LoVo (cell line): ENCODE measurements at places on chromosomes 6 and 20.

DNA sequence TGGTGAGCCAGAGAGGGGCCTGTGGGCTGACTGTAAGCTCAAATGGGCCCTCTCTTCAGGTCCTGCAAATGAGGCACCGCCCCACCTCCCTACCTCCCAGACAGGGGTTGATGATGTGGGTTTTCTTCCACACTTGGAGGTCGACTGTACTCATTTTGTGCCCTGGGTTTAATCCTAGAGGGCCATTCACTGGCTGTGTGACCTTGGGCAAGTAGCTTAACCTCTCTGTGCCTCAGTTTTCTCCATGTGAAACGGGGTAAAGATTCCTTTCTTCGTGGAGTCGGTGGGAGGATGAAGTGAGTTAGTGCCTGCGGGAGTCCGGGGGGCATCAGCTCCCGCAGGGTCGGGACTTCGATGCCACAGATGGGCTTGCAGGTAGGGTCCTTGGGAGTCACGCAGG is 23.9 kb downstream of the ZBP1 start:
- no peak for DNase-seq

- no peak for DNase-seq
These were observed 42.0 kb upstream of the PXDC1 start for GRCh38 chr6:3793545-3793944.

- no peak for DNase-seq
These were observed 850.5 kb upstream of the GJE1 start for GRCh38 chr6:141282263-141282662.

DNA sequence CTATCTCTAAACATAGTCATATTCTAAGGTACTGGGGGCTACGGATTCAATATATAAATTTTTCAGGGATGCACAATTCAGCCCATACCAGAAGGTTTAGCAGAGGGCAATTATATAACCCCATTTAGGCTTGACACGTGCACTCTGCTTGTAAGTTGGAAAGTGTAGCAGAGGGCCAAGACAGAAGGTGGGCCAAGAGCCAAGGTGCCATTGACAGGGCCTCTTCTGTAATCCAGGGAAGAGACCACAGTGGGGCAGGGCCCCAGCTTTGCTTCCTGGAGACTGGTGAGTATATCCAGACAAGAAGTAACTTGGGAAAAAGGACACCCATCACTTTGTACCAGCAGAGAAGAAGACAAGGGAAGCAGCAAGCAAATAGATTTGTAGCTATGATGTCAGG is 672.4 kb upstream of the MARCKS start:
- DNase-seq: no peak

DNA sequence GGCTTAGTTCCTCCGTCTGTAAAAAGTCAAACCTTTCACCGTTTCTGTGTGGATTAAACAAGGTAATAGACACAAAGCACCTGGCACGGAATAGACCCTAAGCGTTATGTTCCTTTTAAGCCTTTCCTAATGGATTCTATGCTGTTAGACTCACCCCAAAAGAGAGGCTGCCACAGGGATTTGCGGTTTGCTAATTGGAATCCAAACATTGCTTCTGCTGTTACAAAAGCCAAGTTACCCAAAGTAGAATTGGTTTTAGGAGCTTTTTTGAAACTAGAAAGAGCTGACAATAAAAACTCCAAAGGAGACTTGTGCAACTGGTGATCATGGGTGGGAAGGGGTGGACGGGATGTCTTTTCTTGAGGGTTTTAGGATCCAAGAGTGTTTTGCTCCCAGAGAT is 178.0 kb downstream of the BMP7 start:
- DNase-seq: no peak
